ENCODE measurements at places on chromosomes 4 and X.

- DNase-seq: no peak
Measured at GRCh38 chr4:145842224-145842887, 96.3 kb downstream of the ZNF827 start.

DNA sequence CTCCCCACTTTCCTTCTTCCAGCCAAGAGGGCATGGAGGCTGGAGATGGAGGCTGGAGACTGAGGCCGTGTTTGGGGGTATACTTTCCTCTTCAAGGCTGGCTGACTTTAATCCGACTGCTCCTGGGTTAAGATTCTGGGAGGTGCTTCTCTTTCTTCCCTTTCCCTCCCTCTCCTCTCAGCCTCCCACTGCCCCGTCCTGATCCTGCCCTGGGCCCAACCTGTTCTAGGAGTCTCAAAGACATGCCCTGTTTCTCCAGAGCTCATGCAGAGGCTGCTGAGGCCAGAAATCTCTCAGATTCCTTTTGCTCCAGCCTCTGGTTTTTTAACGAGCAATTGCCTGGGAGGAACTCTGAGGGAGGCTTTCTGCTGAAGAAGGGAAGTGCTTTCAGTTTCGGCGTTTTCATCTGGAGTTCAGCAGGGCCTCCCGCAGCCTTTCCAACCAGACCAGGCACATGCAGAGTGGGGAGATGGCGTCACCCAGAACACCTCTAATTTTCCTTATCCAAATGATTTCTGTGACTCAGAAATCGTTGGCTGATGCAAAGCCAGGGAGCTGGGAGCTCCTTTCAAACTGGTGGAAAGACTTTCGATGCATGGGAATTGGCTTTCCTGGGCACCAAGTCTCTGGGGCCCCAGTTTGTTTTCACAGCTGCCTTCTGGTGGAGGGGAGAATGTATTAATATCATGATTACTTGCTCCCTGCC, 34.5 kb upstream of the FAM9C start:
- DNase-seq: no peak

- DNase-seq: no peak
Measured at GRCh38 chrX:119809185-119809666, 17.8 kb upstream of the RPL39 start.

- no peak for DNase-seq
Measured at GRCh38 chr4:137310166-137310565, 222.1 kb downstream of the PCDH18 start.

- no peak for DNase-seq
Measured at GRCh38 chr4:173420324-173420752, 21.4 kb upstream of the SCRG1 start.

DNA sequence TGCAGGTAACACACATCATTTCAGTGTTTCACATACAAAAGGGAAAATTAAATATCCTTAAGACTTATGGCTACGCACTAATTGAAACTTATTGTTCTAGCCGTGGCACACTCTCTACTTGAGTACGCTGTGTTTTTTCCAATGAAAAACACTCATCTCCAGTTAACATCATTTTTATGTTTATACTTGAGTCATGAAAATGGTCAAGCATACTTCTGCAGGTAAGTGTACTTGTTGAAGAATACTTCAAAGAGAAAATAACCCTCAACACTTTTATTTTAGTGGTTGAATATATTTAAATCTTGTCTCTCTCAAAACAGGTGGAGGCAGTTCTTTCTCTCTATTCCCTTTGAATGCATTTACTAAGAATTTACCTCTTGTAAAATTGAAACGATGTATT, 538.7 kb upstream of the PCDH7 start:
- no peak for DNase-seq

GRCh38 chr4:142238589-142238988, 602.2 kb downstream of the IL15 start:
- DNase-seq: no peak

DNA sequence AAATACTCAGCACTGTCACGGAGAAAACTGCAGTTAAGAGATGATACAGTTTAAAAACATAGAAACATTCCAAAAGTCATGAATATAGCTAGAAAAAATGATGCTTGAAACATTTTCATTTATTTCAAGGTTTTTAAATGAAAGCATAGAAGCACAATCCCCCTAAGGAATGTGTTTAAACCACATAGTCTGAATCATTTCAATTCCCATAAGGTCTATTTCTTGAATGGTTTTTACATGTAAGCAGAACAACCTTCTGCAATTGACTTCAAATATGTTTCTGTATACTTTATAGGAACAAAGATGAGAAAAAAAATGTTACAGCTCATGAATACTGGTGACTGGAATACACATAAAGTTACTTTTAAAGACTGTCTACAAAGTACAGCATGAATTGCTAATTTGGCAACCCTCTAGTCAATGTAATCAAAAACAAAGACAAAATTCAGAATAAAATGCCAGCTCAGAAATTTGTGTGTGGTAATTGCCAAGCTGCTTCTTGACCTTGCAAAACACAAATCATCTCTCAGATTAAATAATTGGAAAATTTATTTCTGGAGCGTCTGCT, 886.4 kb upstream of the ADGRL3 start:
- no peak for DNase-seq

GRCh38 chr4:124573056-124573455, 139.5 kb downstream of the ANKRD50 start:
- DNase-seq: no peak

GRCh38 chrX:106702636-106703035, 23.9 kb upstream of the RNF128 start:
- DNase-seq: no peak

DNA sequence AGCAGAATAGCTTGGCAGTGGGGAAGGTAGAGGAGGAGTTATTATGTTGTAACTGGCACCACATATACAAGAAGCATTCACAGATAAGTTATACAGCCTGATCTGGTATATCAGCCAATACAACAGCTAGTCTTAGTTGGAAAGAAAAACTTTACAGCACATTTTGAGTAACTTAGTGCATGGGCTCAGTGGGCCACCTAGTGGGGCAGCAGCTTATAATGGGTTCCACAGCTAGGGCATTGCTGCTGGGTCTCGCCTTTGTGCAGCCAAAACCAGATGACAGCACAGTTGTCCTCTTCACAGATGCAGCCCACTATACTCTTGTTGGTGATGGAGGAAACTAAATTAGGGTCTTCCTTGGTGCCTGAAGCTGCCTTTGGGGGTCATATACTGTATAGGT, 448.1 kb upstream of the RASGEF1B start:
- DNase-seq: no peak

GRCh38 chrX:42565739-42566138, 212.2 kb downstream of the PPP1R2C start:
- DNase-seq: no peak

GRCh38 chr4:75629239-75629638, 1.1 kb downstream of the CDKL2 start:
- no peak for DNase-seq

GRCh38 chrX:30589146-30589888, 11.8 kb upstream of the TASL start:
- DNase-seq: no peak

GRCh38 chrX:109967156-109967555, 35.8 kb upstream of the TMEM164 start:
- no peak for DNase-seq

GRCh38 chrX:19195243-19195610, 73.0 kb upstream of the ADGRG2 start:
- DNase-seq: no peak

DNA sequence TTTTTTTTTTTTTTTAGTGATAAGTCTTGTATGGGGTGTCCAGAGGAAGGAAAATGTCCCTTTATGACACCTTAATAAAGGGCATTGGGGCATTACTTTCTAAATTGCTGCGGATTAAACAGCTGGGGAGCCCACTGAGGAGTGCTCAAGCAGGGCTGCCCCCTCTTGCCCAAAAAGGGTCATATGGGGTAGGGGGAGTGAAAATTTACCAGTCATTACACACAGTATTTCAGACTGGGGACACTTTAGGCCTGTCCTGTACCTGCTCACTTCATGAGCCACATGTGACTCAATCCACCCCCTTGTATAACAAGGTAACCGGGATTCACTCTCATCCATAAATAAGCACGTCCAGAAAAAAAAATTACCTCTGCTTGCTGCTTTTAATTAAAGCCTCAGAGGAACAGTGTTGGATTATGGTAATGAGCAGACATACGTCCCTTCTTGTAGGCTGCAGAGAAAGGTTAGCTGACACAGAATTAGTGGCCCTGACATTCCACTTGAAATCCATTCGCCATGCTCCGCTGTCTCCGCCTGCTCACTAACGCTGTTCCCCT, 1.8 kb downstream of the PRDM8 start:
- no peak for DNase-seq

- no peak for DNase-seq
Measured at GRCh38 chr4:38958453-38959190, 73.6 kb downstream of the TMEM156 start.
